Keratinocyte (primary cell): ENCODE measurements at places on chromosomes 7 and 10.

DNA sequence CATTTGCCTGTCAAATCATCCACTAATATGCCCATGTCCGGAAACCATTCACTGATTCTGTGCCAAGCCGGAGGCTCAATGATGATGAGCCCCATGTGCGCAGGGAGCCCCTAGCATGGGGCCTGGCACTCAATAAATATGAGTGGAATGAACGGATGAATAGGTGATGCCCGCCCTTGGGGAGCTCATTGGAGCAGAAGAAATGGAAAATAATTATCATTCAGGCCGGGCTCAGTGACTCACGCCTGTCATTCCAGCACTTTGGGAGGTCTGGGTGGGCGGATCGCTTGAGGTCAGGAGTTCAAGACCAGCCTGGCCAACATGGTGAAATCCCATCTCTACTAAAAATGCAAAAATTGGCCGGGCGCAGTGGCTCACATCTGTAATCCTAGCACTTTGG is 11.0 kb downstream of the RHBDD2 start:
- DNase-seq: no peak

DNA sequence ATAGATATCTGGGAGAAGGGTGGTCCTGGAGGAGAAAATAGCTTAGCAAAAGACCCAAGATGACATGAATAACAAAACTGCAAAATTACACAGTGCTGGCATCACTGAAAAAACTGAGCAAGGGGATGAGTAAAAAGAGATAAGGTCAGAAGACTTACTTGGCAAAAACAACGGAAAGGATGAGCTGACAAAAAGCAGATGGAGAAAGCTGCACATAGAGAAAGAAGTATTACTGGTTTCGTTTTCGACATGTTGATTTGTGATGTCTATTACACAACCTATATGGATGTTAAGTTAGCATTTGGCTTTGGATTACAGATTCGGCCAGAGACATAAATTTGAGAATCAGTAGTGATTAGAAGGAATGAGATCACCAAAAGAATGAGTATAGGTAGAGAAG is 132.1 kb downstream of the MACC1 start:
- no peak for DNase-seq

DNA sequence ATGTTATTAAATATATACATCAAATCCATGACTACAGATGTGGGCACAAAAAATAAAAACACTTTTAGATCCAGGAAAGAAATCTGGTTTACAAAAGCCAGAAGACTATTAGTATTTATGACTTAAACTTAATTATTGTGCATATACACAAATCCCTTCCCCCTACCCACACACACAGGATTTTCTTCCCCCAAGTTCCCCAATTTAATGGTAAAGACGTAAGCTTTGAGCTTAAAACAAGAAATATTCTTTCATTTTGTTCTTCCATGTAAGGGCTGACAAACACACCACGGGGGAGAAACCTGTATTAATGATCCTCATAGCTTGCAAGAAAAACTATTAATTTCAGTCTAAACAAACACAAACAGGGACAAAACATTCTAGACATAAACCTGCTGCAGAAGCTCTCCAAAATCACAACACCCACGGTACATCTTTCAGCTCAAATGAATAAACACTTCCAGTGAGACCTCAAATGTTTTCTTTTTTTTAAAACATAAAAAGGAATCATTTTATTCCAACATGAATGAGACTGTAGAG is 28.5 kb downstream of the OSBPL3 start:
- no peak for DNase-seq

DNA sequence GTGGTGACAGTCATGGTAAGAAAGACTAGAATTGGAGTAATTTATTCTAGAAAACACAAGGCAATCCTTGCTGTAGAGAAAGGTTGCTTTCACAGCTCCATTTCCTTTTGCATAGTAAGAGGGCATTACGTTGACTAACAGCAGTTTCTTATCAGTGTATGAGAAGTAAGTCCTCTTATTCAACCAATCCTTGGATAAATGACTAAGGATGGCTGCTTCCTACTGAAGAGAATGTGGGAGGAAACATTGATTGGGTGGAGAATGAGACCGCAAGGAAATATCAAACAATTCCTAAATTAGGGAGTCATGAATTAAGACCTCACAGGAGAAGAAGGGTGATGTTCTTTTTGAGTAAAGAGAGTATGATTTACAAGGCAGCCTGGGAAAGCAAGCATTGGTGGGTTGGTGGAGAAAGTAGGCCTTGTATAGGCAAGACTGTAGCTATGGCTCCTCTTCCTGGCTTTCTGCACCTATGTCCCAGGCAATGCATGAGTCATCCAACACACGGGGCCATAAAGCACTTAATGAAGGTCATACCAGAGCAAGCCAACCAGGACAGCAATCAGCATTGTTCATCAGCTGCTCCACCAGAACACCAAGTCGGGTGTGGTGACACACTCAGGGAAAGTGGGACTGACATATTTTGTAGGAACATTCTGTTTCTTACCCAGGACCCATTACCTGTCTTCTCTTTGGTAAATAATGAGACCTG is 5.6 kb downstream of the MGAM start:
- peak; percentile 77 for DNase-seq

GRCh38 chr7:378041-378420 is 88.1 kb downstream of the FOXL3 start:
- DNase-seq: no peak

DNA sequence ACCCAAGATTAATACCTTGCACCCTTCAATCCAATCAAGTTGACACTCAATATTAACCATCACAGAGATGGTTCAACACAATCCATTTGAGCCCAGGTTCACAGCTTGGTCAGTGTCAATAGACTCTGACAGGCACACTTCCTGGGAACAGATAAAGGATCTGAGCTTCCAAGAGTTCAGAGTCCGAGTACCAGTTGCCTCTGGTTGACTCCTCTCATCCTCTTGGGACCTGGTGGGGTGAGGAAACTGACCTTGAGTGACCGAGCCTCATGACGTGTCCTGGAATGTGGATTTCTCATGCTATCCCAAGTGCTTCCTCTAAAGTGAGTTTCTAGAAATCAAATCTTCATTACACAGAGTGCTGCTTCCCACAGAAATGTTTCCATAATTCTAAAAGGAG is 162.0 kb downstream of the CYP26A1 start:
- no peak for DNase-seq

DNA sequence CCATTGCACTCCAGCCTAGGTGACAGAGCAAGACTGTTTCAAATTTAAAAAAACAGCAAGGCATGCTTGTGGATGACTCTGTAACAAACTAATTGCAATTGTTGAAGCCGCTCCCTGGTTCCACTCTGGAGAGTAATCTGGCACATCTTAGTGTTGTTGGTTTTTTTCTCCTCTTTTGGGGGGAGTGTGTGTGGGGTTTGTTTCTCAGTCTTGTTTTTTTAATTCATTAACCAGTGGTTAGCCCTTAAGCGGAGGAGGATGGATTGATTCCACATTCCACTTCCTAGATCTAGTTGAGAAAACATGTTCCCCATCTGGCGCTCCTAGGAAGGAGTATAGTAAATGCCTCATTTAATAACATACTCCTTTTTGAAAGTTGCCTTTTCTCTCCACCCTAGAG is 8.6 kb upstream of the ZNF713 start:
- no peak for DNase-seq

GRCh38 chr7:25527665-25528170 is 299.4 kb upstream of the NPVF start:
- no peak for DNase-seq

DNA sequence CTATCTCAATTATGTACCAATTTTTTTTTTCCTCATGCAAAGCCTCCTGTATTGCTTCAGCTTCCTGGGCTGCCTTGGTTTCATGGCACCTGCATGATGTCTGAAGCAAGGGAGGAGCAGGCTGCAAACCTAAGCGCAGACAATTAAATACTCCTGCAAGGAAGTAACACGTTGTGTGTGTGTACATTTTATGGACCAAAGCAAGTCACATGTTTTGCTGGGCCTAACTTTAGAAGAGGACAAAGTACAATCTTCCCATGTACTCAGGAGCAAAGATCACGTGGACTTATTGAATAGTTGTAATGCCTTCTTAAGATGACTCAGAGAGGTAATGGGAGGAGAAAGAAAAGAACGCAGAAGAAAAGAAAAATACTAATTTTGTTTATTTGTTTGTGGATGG is 944.0 kb upstream of the C7orf33 start:
- DNase-seq: no peak

GRCh38 chr7:83655951-83656556 is 7.1 kb upstream of the SEMA3E start:
- DNase-seq: no peak

DNA sequence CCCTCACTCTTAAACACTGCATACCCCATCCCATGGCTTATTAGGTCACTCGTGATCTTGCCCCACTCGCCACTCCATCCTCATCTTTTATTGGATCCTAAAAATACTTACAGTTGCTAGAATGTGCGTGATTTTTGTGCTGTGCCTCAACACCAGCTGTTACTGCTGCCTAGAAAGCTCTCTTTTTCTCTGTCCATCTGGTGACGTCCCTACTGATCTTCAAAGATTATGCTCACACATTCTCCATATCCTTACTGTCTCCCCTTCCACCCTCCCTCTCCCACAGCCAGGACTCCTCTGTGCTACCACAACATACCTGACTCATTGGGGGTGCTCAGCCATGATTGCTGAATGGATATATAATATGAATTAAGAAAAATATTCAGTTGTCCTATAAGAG is 42.0 kb downstream of the CDK6 start:
- DNase-seq: no peak

DNA sequence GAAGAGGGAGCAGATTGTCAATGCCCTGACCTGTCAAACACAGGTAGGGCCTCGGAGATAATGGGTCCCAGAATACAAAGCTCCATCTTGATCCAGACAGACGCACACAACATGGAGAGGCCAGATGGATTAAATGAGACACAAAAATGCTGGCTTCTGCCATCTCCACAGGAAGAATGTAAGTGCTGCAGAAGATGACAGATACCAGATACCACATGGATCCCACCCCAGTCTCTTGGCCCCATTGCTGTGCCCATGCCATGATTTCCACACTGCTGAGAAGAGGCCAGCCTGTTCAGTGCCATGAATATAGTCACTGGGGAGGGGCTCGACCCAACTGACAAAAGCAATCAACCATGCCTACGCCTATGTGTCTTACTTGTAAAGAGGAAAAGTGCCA is 487.9 kb downstream of the PARD3 start:
- no peak for DNase-seq

DNA sequence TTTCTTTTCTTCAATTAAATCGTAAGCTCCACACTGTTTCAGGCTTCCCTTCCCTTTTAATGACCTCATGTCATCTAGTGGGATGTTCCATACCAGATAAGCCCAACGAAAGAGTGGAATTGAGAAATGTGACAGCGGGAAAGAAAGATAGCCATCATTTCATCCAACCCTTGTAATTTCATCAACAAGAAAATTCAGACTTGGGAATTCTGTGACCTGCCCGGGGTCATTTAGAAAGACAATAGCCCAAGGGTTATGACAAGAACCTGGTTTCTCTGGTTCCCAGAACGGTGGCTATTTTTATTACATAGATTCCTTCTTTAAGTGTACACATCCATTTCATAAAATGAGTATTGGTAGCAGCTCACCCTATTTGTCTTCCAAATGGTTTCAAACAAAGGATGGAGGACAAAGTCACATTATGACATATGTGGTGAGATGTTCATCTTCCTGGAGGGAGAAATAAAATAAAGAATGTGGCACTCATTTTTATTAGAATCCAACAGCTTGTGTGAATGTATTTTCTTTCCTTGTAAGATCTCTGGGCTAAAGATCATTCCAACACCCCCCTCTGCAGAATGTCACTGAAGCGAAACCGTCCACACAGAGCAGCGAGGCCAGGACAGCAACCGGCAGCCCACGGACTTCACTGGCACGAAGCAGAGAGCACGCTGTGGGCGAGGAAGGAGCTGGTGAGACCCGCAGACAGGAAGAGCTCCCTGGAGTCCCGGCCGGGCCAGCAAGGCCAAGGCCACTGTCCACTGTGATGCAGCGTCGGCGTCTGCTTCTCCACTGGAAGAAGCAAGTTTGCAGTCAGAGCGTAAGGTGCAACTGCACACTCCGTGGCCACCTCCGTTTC is 199.9 kb downstream of the KLF6 start:
- DNase-seq: no peak

GRCh38 chr7:18405726-18406125 is 89.8 kb upstream of the HDAC9 start:
- DNase-seq: no peak

DNA sequence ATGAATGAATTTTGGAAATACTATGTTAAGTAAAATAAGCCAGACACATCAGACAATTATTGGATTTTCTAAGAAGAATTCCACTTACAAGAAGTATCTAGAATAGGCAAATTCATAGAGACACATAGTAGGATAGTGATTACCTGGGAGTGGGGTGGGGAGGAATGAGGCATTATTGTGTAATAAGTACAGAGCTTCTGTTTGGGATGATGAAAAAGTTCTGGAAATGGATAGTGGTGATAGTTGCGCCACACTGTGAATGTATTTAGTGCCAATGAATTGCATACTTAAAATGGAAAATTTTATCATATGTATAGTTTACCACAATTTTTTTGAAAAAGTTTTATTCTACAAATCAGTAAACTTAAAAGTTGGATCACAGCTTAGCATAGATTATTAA is 297.2 kb upstream of the KAT6B start:
- DNase-seq: no peak

DNA sequence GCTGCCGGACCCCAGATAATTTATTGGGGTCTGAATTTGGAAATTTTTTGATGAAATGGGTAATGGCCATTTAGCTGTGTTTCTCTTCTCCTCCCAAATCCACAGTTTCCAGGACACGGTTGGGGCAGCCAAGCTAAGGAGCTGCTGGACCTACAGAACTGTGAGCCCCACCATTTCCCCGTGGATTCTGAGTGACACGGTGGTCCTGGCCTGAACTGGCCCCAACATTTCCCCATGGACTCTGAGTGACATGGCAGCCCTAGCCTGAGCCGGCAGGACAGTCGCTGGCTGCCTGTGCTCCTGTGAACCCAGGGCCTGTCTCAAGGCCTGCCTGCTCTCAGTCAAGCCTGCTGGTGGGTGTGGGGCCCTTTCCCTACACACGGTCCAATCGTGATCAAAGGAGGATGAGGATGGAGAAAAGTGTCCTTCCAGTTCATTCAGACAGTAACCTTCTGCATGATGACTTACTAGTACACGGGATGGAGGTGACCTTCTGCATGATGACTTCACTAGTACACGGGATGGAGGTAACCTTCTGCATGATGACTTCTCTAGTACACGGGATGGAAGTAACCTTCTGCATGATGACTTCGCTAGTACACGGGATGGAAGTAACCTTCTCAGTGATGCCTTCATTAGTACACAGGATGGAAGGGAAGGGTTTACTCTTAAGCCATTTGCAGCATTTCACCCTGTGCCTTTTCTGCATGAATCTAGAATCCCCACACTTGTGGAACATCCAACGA is 359.9 kb downstream of the GLRX3 start:
- DNase-seq: no peak
